SJCRH30 (cell line): ENCODE measurements at places on chromosomes 4 and X. TPM values are rescaled to one million over a fixed set of nuclear protein-coding genes. Genes with fewer than 3 reads are reported as not detected.

Gene KLF3
- 23.6 and 25.9 TPM in 2 replicates for total RNA-seq

Gene SAGE1
- 0.08 TPM in 1 of 2 replicates, not detected in the other for total RNA-seq

Gene MAPK10
- 35.5 and 46.2 TPM in 2 replicates for total RNA-seq

Gene DMRTC1B
- total RNA-seq = not detected in 2 replicates

Gene F9
- not detected in 2 replicates for total RNA-seq

- H3K4me3 ChIP-seq = no peak overlapping the region
- no peak overlapping the region for H3K27ac ChIP-seq
- H3K4me1 ChIP-seq = peaks cover 39% of the 10 kb centered on the region
- no peaks in the 10 kb centered on the region for H3K36me3 ChIP-seq
Observed at GRCh38 chr4:139770361-139770760, 104.7 kb downstream of the MGST2 start.

- H3K36me3 ChIP-seq = no peaks in the 10 kb centered on the region
- H3K27ac ChIP-seq = no peak overlapping the region
- H3K4me1 ChIP-seq = no peaks in the 10 kb centered on the region
- DNase-seq = peak; percentile 37
Observed at GRCh38 chrX:136541294-136541693, 9.3 kb downstream of the VGLL1 start.

DNA sequence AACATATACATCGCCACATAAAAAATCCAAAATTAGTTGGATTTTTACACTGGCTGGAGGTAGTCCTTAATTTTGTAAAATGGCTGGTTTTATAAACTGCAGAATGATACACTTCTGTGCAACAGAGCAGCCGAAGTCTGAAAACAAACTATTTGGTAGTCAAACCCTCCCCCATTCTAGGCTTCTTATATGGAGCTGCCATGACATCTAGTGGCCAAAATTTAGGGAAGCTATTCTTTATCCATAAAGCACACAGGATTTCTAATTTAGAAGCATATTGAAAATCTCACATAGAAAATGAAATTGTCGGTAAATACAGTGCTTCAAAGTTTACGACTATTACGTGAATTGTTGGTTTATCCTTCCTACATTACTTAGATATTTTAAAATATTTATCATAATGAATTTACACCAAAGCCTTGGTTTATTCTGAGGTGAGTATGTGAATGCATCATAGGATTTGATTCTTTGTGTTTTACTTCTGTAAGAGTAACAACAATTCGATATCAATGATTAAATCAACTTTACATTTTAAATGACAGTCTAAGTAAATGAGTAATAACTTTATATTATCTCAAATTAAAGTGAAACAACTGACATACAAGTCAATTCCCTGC, 113.4 kb upstream of the FAM241A start:
- no peaks in the 10 kb centered on the region for H3K27me3 ChIP-seq
- H3K4me3 ChIP-seq = no peak overlapping the region
- H3K36me3 ChIP-seq = no peaks in the 10 kb centered on the region
- DNase-seq = peak; percentile 79
- H3K4me1 ChIP-seq = peaks cover 20% of the 10 kb centered on the region

- no peak for DNase-seq
- H3K27ac ChIP-seq = no peak overlapping the region
- peaks cover 45% of the 10 kb centered on the region for H3K36me3 ChIP-seq
- H3K27me3 ChIP-seq = no peaks in the 10 kb centered on the region
- no peaks in the 10 kb centered on the region for H3K4me1 ChIP-seq
Observed at GRCh38 chr4:2651546-2651945, 104.6 kb downstream of the TNIP2 start.

DNA sequence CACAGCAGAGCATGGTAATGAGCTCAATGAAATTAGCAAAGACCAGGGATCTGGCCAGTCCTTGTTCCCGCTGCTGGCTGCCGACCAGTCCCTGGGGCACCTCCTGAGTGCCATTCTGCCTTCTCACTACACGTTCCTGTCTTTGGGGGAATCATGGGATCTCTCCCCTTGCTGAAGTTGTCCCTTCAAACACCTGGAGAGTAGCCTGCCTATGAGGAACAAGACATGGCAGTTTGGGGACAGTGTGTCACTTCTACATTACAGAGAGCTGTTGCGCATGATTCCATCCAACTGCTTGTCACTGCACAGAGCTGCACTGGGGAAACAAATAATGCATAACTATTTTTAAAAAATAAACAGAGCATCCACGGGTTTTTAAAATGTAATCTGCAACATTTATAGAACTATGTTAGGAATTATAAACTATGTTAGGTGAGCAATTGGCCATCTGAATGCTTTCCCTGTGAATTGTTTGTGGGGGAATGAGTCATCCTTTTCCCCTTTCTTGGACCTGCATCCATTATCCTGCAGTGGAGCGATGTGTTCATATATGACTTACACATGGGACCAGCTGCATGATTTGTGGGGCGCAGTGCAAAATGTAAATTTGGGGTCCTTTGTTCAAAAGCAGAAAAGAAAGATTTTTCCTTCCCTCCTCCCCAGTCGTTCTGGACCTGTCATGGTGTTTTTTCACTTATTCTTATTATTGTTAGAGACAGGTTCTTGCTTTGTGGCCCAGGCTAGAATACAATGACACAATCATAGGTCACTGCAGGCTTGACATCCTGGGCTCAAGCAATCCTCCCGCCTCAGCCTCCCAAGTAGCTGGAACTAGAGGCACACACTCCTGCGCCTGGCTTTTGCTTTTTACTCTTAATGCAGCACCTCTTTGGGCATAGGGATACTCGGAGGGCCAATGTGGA, 115.0 kb upstream of the TBL1X start:
- no peaks in the 10 kb centered on the region for H3K36me3 ChIP-seq
- no peak overlapping the region for H3K4me3 ChIP-seq
- no peak overlapping the region for H3K27ac ChIP-seq
- no peaks in the 10 kb centered on the region for H3K27me3 ChIP-seq

DNA sequence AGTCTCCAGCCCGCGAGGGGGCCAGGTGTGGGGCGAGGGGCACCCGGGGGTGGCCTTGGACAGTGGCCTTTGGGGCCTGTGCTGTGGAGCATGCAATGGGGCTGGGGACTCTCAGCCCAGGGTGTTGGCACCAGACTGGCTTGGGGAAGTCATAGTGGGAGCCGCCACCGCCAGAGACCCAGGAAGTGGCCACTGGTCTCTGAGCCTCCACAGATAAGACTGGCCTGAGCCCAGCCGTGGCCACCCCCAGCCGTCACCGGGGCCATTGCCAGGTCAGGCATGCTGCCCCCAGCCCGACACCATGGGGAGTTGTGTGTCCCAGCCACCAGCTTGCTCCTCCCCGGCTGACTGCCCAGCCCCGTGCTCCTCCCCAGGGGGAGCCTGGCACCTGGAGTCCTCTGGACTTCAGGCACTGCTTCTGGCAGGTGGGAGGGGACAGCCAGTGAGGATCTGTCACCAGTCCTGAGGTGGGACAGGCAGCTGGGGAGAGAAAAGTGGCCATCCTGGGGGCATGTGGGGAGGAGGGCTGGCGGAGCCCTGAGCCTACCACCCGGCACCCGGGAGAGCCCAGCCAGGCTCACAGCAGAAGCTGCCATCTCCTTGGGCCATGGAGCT, 32.5 kb downstream of the TACC3 start:
- no peaks in the 10 kb centered on the region for H3K36me3 ChIP-seq
- DNase-seq = no peak
- no peaks in the 10 kb centered on the region for H3K27me3 ChIP-seq
- peaks cover 38% of the 10 kb centered on the region for H3K4me1 ChIP-seq

DNA sequence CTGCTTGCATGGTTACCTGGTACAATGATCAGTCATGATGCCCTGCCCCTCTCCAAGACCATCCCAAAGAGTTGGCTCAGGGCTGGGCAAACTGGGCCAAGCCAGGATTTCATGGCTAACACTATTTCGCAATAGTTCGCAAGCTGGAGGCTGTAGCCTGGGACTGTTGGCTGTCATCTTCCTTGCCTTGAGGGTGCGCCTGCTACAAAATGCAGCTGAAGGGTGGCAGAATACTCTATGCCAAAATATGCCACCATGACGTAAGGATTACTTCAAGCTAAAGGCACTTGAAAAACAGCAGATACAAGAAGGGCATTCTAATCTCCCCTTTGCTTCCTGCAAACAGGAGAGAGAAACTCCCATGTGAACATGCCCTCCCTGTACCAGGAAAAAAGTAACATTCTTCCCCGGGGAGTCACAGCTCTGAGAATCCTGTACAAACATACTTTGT, 21.0 kb downstream of the SAT1 start:
- H3K27me3 ChIP-seq = no peaks in the 10 kb centered on the region
- no peak for DNase-seq
- H3K4me1 ChIP-seq = peaks cover 13% of the 10 kb centered on the region

DNA sequence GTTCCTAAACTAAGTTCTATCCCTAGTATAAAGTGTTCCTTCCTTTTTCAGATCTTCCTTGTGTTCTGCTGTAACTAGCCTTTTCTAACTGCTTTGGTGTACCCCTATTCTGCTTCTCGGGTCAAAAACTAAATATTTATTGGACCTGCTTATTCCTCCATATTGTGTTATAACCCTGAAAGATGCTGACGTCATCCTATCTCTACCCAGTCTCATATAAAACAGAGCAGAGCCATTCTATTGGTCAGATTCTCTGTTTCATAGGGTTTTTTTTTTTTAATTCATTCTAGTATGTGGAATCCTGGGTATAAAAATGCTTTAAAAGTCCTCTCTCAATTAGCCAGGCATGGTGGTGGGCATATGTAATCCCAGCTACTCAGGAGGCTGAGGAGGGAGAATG, 349.7 kb downstream of the ACTRT1 start:
- no peak for DNase-seq
- H3K4me1 ChIP-seq = no peaks in the 10 kb centered on the region
- H3K36me3 ChIP-seq = no peaks in the 10 kb centered on the region
- no peak overlapping the region for H3K4me3 ChIP-seq

GRCh38 chr4:149741186-149741831, 74.3 kb downstream of the IQCM start:
- no peak overlapping the region for H3K27ac ChIP-seq
- no peaks in the 10 kb centered on the region for H3K36me3 ChIP-seq
- DNase-seq = no peak
- no peaks in the 10 kb centered on the region for H3K27me3 ChIP-seq
- H3K4me1 ChIP-seq = no peaks in the 10 kb centered on the region

GRCh38 chr4:15868826-15869413, 69.6 kb downstream of the FGFBP1 start:
- DNase-seq = no peak
- no peaks in the 10 kb centered on the region for H3K4me1 ChIP-seq
- no peaks in the 10 kb centered on the region for H3K36me3 ChIP-seq
- no peaks in the 10 kb centered on the region for H3K27me3 ChIP-seq

GRCh38 chrX:39304746-39305145, 503.5 kb downstream of the MID1IP1 start:
- no peak for DNase-seq
- no peak overlapping the region for H3K27ac ChIP-seq
- no peaks in the 10 kb centered on the region for H3K36me3 ChIP-seq
- no peaks in the 10 kb centered on the region for H3K4me1 ChIP-seq
- H3K4me3 ChIP-seq = no peak overlapping the region

DNA sequence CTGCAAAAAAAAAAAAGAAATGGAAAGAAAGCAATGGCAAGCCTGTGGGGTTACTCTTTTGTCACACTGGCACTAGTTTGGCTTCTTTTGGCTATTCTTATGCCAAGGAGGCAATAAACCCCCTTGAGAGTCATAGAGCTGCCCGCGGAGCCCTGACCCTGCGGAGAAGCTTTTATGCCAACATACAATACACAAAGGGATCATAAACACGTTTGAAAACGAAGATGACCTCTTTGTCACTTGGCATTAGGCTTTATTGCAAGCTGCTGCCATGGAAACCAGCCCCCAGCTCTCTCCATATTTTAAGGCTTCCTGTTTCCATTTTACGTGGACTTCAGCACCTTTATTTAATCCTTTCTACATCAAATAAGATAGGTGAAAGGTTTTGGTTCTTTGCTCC, 7.6 kb downstream of the NEUROG2 start:
- peaks cover 3% of the 10 kb centered on the region; the same call in 1 of the 2 replicates for H3K27me3 ChIP-seq
- no peaks in the 10 kb centered on the region for H3K36me3 ChIP-seq
- no peaks in the 10 kb centered on the region; the same call in 1 of the 2 replicates for H3K4me1 ChIP-seq
- no peak overlapping the region for H3K27ac ChIP-seq
- no peak overlapping the region for H3K4me3 ChIP-seq

- no peaks in the 10 kb centered on the region for H3K27me3 ChIP-seq
- no peaks in the 10 kb centered on the region for H3K4me1 ChIP-seq
- H3K36me3 ChIP-seq = no peaks in the 10 kb centered on the region
- no peak for DNase-seq
Observed at GRCh38 chrX:45445745-45446412, 245.2 kb upstream of the DIPK2B start.

DNA sequence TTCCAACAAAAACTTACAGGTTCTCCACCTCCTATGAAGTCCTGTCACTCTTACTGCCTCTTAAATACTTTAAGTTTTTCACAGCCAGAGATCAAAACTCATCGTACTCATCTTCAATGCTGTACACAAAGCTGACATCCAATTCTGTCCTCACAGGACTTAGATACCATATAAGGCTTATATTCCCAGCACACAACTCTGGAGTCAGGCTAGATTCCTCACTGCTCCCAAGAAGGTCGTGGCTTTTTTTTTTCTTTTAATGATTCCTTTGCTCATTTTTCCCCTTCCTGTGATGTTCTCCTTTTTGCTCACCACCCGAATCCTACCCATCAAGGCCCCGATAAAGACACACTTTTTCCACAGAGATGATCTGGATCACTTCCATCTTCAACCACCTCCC, 914 bp downstream of the TRAPPC2 start:
- DNase-seq = no peak

DNA sequence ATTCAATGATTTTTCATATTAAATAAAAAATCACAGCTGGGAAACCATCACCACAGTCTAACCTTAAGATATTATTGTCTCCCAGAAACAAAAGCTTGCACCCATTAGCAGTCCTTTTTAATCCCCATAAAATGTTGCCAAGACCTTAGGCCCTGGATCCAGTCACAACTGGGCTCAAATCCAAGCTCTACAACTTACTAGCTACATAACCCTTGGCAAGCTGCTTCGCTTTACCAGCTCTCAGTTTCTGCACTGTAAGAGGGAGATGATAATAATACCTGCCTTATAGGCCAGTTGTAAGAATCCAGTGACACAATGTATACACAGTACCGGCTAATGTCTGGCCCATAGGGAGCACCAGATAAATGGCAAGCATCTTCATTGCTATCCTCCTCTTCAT, 400.9 kb upstream of the FGF13 start:
- no peaks in the 10 kb centered on the region for H3K4me1 ChIP-seq
- no peaks in the 10 kb centered on the region for H3K36me3 ChIP-seq
- no peak overlapping the region for H3K27ac ChIP-seq
- no peak overlapping the region for H3K4me3 ChIP-seq
- no peaks in the 10 kb centered on the region for H3K27me3 ChIP-seq

- no peak overlapping the region for H3K4me3 ChIP-seq
- no peaks in the 10 kb centered on the region for H3K27me3 ChIP-seq
- H3K27ac ChIP-seq = no peak overlapping the region
Observed at GRCh38 chr4:94653984-94654609, 103.7 kb upstream of the BMPR1B start.
